ENCODE measurements at places on chromosomes 13 and 19.

GRCh38 chr13:23570099-23570920 lies at the start of gene TNFRSF19:
Gene TNFRSF19 (plus strand): TSS chr13:23570412. CDS start chr13:23590184, 19,772 bp downstream.
- DNase-seq = no peak

- no peak for DNase-seq
Observed at GRCh38 chr19:38684862-38685665, 37.6 kb downstream of the ACTN4 start.

- DNase-seq = no peak
Observed at GRCh38 chr13:28355046-28355821, 139.7 kb downstream of the FLT1 start.

- no peak for DNase-seq
Observed at GRCh38 chr13:69567514-69567913, 540.1 kb upstream of the ATXN8OS start.

DNA sequence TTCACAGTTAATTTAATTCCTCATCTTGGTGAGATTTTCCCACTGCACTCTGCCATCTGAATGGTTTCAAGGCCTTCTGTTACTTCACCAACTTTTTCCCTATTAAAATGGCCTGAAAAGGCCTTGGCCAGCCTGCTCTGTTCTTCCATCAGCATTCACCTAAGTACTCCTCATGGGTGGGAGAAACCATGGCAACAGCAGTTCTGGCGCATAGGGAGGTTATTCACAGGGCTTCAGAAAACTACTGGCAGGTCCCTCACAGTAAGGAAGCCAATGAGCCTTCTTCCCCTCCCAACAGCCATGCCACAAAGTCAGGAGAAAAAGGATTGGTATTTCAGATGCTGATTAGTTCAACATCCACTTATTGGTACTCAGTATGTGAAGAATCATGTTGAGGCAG lies 17.2 kb upstream of the GJB2 start:
- DNase-seq = no peak

Data from hematopoietic multipotent progenitor cell (in vitro differentiated cells).